ENCODE measurements at places on chromosomes 5 and 9.

DNA sequence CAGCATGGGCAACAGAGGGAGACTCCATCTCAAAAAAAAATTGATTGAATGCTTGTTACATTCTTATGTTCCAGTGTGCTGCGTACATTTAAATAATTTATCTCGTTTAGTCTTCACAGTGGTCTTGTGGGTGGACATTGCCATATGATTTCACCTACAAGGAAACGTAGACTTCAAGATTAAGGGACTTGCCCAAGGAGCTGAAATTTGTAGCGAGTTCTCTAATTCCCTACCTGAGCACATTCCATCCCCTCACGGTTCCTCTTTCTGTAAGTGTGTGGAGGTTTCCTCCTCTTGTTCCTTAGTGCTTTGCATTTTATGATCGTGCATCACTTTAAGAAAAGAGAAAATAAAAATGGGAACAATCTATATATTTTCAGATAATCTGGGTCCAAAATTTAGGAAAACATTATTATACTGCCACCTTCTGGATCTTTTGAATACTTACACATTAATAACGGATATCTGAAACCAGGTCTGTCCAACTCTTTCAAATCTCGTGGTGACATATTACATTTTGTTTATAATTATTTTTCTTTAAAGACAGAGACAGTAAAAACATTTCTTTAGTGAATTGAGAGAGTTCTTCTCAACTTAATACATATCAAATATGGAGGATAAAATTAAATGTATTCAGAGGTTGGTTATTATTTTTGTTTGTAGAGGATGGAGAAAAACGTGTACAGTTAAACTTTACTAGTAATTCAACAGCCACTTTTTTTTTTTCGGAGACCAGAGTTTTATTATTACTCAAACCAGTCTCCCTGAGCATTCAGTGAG lies 29.9 kb upstream of the C7 start:
- no peak overlapping the region for H3K27ac ChIP-seq
- H3K27me3 ChIP-seq = no peaks in the 10 kb centered on the region
- H3K4me1 ChIP-seq = no peaks in the 10 kb centered on the region

DNA sequence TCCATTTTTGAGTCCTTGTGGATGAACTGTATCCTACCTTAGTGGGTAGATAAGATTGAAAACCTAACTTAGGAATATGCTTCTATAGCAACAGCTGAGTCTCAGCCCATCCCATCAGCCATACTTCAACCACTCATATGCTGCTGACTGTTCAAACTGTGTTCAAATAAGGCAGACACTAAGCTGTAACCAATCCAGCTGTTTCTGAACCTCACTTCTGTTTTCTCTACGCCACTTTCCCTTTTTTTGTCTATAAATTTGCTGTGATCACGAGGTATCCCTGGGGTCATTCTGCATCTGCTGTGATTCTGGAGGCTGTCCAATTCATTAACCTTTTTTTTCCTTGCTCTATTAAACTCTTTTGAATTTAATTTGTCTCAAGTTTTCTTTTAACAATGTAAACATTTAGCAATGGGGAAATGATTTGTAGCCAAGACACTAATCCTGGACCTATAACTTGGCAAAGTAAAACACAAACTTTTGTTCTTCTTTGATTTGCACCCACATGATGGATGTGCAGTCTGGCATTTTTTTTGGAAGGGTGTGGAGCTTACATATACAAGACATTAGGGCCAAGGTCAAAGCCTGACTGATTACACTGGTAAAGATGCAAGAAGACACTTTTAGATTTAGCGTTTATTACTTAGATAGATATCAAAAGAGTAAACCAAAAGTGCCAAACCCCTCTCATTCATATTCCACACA lies 14.9 kb upstream of the SCGB3A2 start:
- no peak overlapping the region for H3K27ac ChIP-seq
- H3K4me1 ChIP-seq = no peaks in the 10 kb centered on the region
- no peaks in the 10 kb centered on the region for H3K36me3 ChIP-seq
- DNase-seq = no peak
- H3K27me3 ChIP-seq = no peaks in the 10 kb centered on the region

GRCh38 chr9:70795841-70796240 lies 325.6 kb downstream of the TRPM3 start:
- no peaks in the 10 kb centered on the region for H3K36me3 ChIP-seq
- no peaks in the 10 kb centered on the region for H3K4me1 ChIP-seq
- H3K27ac ChIP-seq = no peak overlapping the region
- DNase-seq = no peak
- no peak overlapping the region for H3K4me3 ChIP-seq
- no peaks in the 10 kb centered on the region for H3K27me3 ChIP-seq

DNA sequence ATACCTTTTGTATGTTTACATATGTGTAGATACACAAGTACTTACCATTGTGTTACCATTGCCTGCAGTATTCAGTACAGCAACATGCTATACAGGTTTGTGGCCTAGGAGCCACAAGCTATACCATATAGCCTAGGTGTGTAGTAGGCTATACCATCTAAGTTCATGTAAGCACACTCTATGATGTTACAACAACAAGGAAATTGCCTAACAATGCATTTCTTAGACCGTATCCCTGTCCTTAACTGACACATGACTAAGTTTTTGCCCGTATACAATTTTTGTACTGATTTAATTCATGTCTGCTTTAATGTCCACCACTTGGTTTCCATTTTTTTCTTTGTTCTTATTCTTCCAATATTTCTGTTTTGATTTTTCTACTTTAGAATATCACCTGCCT lies 18.5 kb downstream of the TNPO1 start:
- H3K27me3 ChIP-seq = no peaks in the 10 kb centered on the region
- no peak for DNase-seq
- H3K4me1 ChIP-seq = peaks cover 29% of the 10 kb centered on the region

GRCh38 chr5:45205403-45205961 lies 396.7 kb downstream of the MRPS30 start:
- H3K27me3 ChIP-seq = no peaks in the 10 kb centered on the region
- no peaks in the 10 kb centered on the region for H3K36me3 ChIP-seq
- no peak for DNase-seq
- no peak overlapping the region for H3K4me3 ChIP-seq
- H3K4me1 ChIP-seq = no peaks in the 10 kb centered on the region
- H3K27ac ChIP-seq = no peak overlapping the region

- H3K36me3 ChIP-seq = no peaks in the 10 kb centered on the region
- H3K4me1 ChIP-seq = peaks cover 6% of the 10 kb centered on the region
- no peak overlapping the region for H3K4me3 ChIP-seq
- no peak for DNase-seq
- H3K27me3 ChIP-seq = no peaks in the 10 kb centered on the region
Observed at GRCh38 chr5:83711982-83712601, 8.6 kb downstream of the HAPLN1 start.

DNA sequence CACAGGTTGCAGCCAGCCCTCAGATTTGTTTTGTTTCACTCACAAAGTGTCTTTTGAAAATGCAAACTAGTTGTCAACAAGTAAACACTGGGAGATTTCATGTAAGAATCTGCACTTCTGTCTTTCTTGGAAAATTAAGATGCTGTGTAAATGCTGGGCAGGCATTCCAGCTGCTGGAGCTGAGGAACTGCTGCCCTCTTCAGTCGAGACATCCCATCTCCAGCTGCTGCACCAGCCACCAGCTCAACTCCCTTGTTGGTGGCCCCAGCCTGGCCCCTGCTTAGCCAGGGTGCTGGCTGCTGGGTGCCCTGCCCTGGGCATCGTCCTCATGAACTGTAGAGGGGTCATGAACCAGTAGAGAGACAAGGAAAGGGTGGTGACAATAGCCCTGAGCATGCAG lies 33.1 kb upstream of the AFAP1L1 start:
- no peaks in the 10 kb centered on the region for H3K4me1 ChIP-seq
- no peak overlapping the region for H3K4me3 ChIP-seq
- no peaks in the 10 kb centered on the region for H3K27me3 ChIP-seq

- DNase-seq = no peak
- H3K4me1 ChIP-seq = peaks cover 3% of the 10 kb centered on the region
- no peak overlapping the region for H3K4me3 ChIP-seq
- no peaks in the 10 kb centered on the region for H3K36me3 ChIP-seq
- no peak overlapping the region for H3K27ac ChIP-seq
Observed at GRCh38 chr9:33202552-33203201, 35.5 kb upstream of the B4GALT1 start.

All from thoracic aorta (tissue), 2 donors.